ENCODE measurements at places on chromosomes 6 and 20.
A peak's percentile ranks its signal among the peaks of the same experiment; 100 is the strongest.

DNA sequence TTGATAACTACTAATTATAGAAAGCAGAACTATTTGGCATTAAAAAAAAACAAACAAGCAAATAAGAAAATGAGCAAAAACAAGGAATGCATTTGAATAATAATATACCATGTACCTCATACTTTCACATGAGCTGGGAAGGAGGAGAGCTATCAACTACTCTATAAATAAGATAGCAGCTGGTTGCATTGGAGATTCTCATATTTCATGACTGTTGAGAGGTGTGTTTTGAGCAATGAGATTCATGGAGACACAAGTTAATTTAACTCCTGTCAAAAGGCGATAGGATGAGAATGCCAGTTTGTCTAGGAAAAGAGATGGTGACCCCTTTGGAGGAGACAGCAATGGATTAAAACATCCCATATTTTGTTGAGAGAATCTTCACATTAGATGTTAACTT lies 348.8 kb upstream of the SPTLC3 start:
- no peak for DNase-seq

DNA sequence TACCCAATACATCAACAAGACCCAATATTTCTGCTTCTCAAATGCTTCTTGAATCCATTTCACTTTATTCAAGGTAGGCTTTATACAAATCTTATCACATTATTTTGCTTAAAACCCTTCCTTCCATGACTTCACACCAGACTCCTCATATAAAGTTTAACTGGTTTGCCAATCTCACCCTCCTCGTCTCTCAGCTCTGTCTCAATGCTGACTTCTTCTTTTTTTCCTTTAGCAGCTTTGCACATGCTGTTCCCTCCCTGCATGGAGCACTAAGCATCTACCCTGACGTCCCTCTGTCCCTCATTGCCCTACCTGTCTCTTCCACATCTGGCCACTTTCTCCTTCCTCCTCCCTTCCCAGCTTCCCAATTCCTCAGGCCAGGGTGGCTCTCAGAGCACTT lies 31.4 kb downstream of the KCNK17 start:
- DNase-seq: no peak

DNA sequence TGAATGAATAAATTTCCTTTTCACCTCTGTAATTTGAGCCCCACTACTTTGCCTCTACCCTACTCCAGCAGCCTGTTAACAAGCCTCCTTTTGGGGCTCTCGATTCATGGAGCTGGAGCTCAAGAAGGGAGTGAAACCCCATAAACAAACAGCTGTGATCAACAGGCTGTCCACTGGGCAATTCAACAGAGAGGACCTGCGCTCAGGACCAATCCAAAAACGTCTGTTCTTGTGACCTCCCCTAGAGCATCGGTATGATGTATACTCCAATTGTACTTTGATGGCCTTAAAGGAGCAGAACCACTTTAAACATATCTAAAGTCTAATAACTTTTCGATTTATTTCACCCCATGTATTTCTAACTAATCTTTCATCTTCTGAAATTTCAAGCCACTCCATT lies 37.4 kb downstream of the HIVEP2 start:
- DNase-seq: peak; percentile 46

GRCh38 chr20:53937929-53938367 lies 132.4 kb downstream of the BCAS1 start:
- DNase-seq: no peak

Measured in CD4-positive, alpha-beta T cell treated with Interleukin-6 at 100 ng/mL for 8 hours (primary cell).